Stimulated activated CD8-positive, alpha-beta memory T cell treated with anti-CD3 and anti-CD28 coated beads, Interleukin-4, amount 100 ng/mL, for 24 hours (primary cell): ENCODE measurements at places on chromosomes 3 and 15.
A peak's percentile ranks its signal among the peaks of the same experiment; 100 is the strongest.

DNA sequence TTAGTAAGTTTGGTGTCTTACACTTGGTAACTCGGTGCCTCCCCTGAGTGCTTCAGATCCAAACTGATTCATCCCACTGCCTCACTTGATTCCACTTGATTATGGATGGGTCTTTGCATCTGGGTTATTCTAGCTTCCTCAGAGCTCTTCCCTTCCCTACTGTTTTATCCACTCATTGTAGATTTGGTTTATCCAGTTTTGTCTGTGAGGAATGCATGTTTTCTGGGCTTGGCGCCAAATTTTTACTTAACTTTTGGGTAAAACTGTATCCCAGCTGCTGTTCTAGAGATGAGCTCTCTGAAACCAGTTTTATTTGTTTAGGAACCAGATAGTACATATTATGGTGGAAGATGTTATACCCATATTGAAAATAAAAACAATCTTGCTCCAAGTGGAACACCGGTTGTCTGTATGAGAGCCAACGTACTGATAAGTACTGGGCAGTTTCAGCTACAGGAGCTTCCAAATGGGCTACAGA is 20.9 kb downstream of the RAD54L2 start:
- no peak for DNase-seq

DNA sequence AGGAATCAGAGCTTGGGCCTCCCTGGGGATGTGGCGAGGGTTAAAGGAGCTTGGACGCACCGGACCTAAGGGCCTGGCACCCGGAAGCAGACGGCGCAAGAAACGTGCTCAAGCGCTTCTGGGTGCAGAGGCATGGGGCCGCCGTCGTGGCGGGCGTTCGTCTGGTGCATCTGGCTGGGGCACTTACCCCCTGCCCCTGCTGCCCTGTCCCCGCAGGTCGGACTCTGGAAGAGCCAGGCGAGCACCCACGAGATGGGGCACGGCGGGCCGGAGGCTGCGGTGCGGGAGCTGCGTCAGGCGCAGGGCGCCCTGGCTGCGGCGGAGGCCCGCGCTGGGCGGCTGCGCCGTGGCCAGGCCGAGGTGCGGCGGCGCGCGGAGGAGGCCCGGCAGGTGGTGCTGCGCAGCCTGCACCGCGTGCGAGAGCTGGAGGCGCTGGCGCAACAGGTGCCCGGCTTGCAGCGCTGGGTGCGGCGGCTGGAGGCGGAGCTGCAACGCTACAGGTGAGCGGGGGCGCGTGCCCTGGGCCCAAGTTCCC is 2.5 kb downstream of the EFCC1 start:
- peak; percentile 42 for DNase-seq

DNA sequence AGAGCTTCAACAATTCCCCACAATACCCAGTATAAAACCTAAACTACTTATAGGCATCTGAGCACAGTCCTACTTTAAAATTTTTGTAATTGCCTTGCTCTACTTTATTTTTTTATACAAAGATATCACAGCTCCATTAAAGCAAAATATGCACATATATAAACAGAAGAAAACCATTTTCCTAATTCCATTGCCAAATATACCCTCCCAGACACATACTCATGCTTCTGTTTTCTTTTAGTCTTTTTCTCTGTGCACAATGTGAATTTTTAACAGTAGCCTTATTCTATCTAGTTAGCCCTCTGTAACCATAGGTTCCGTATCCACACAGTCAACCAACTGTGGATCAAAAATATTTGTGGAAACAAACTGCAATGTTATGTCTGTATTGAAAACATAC is 260.5 kb downstream of the SCAPER start:
- DNase-seq = no peak

- no peak for DNase-seq
These were observed 146.1 kb downstream of the SMAD6 start for GRCh38 chr15:66848116-66848515.

DNA sequence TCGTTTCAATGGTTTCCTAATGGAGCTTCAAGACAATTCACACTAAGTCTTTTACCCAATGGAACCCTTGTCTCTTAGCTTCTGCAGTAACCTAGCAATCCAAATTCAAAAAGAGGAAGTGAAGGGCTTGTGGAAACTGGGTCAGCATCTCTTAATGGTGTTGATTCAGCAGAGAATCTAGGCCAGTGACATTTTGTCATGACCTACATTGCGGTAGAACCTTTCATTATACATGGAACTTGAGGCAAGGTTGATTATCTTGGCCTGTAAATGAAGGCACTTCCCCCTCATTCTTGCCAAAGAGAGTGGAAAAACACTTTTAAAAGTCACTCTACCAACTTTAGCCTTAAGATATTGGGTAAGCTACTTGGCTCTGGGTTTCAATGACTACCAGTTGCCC is 42.8 kb downstream of the C2CD4B start:
- no peak for DNase-seq
